Central memory CD4-positive, alpha-beta T cell (primary cell): ENCODE measurements at places on chromosomes 5 and 9.

GRCh38 chr5:10030219-10030831, 219.4 kb downstream of the ATPSCKMT start:
- no peak for DNase-seq

- DNase-seq = no peak
Measured at GRCh38 chr9:70410368-70410767, 4.1 kb downstream of the KLF9 start.

- DNase-seq = no peak
Measured at GRCh38 chr9:110175275-110175968, 32.5 kb downstream of the C9orf152 start.

GRCh38 chr5:57695179-57695578, 212.6 kb upstream of the ACTBL2 start:
- DNase-seq = no peak

GRCh38 chr5:6493681-6494454, 45.2 kb downstream of the UBE2QL1 start:
- DNase-seq = no peak

- DNase-seq = no peak
Measured at GRCh38 chr5:36641431-36641830, 35.0 kb downstream of the SLC1A3 start.

DNA sequence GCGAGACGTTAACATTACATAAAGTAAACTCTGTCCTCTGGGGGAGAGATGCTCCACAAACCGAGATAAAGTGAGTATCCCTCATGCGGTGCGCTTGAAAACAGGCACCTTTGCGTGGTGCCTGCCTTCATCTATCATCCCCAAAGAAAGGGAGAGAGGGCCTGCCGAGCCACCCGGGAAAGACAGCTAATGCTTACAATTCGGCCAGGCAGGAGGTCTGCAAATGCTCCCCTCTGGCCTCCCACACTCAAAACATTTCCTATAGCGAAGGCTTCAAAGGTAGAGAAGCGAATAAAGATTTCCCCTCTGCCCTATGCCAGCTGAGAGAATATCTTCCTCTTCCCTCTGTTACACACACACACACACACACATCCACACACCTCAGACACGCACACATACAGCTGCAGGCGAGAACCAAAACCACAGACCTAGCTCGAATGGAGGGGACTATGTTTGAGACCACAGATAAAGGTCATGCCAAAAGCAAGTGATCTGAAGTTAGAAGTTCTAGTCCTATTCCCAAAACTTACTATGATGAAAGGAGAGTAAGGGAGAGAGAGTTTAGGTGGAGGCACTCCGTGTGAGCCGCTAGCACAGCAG, 132.8 kb downstream of the CRB2 start:
- DNase-seq = no peak

- no peak for DNase-seq
Measured at GRCh38 chr9:76987594-76988200, 31.8 kb upstream of the FOXB2 start.

DNA sequence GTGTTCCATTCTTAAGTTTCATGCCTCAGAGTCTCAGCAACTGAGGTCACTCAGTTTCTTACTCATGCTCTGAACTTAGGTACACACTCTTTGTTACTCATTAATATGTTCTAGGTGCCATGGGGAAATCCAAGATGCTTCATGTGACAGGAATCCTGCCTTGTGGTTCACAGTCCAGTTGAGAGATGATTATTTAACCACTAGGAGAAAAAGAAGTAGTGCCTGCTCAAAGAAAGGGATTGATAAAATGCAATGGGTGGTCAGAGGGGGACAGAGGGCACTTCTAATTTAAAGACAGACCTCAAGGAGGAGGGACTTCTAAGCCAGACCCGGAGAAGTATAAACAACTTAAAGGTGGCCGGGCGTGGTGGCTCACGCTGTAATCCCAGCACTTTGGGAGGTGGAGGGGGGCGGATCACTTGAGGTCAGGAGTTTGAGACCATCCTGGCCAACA, 69.0 kb downstream of the UGCG start:
- DNase-seq = no peak

- no peak for DNase-seq
Measured at GRCh38 chr5:141633871-141634561, 2.6 kb downstream of the HDAC3 start.

GRCh38 chr5:141934099-141934844, 10.6 kb downstream of the DELE1 start:
- DNase-seq = no peak

- no peak for DNase-seq
Measured at GRCh38 chr9:110125763-110126351, 82.1 kb downstream of the C9orf152 start.

GRCh38 chr5:124454081-124454480, 292.4 kb downstream of the ZNF608 start:
- no peak for DNase-seq

DNA sequence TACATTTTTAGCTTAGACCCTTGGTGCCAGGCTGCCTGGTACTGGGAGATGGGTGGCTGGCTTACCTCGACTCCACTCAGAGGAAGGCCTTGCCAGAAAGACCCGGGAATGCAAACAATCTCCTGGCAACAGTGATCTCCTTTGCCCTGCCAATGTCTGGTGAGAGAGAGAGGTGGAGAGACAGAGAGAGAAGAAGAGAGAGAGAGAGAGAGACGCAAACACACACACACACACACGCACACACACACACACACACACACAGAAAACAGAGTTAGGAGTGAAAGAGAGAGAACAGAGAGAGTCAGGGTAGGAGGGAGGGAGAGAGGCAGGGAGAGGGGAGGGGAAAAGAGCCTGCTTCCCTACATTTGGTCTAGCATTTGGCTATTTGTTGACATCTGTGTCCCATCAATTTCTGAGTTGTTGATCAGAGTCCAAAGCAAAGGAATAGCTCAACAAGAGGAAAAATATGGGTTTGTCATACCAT, 181.6 kb upstream of the MAP1B start:
- DNase-seq = no peak

DNA sequence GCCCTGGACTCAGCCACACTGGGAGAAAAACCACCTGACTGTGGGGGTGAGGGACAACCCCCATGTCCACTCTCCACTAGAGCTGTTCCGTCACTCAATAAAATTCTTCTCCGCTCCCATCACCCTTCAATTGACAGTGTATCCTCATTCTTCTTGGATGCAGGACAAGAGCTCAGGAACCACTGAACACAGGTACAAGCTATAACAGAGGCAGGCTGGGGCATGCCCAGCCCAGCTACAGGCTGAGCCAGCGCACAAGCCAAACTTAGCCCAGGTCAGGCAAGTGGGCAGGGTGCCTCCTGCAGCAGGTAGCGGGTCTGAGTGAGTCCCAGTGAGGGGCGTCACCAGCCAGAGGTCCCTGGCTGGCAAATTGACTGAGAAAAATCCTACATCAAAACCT, 183.4 kb downstream of the HINT1 start:
- DNase-seq = no peak

- no peak for DNase-seq
Measured at GRCh38 chr5:112049738-112050137, 292.7 kb upstream of the NREP start.

- no peak for DNase-seq
Measured at GRCh38 chr9:121720311-121721057, 69.0 kb downstream of the DAB2IP start.

- no peak for DNase-seq
Measured at GRCh38 chr5:77957931-77958521, 181.9 kb upstream of the TBCA start.

DNA sequence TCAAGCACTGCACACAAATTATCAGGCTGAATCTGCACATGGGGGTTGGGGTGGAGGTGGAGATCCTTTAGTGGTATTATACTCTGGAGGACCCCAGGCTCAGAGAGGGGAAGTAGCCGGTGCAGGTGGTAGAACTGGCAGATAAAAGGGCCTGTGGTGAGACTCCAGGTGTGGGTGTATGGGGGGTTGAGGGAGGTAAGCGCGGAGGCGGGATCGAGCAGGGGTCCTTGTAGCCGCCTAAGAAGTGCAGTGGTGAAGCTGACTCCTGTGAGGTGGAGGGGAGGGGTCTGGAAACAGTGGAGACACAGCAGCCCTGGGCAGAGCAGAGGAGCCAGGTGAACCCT, 841 bp downstream of the ACSL6 start:
- DNase-seq = no peak
